ENCODE measurements at places on chromosomes 4 and X. TPM values are rescaled to one million over a fixed set of nuclear protein-coding genes. Genes with fewer than 3 reads are reported as not detected.

GRCh38 chrX:118872102-118872566 lies 48.5 kb downstream of the ZCCHC12 start:
- no peak for DNase-seq

- no peak for DNase-seq
Observed at GRCh38 chr4:185015108-185015507, 3.2 kb upstream of the HELT start.

DNA sequence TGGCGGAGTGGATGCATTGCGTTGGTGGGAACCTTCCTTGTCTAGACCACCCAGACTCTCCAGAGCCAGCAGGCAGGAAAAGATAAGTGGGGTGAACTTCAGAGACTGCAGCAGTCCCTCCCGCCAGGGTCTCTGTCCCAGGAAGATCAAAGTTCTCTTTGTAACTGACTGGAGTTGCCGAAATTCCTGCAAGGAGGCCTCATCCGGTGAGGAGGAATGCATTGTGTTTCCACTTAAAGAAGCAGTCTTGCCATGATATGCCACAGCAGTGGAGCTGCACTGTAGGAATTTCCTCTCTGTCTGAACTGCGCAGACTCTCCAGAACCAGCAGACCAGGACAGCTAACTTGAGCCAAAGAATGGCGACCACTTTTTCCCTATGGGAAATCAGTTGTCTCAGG lies 1190.4 kb downstream of the TECRL start:
- no peak for DNase-seq

GRCh38 chr4:8459867-8460445 lies 19.4 kb downstream of the TRMT44 start:
- no peak for DNase-seq

DNA sequence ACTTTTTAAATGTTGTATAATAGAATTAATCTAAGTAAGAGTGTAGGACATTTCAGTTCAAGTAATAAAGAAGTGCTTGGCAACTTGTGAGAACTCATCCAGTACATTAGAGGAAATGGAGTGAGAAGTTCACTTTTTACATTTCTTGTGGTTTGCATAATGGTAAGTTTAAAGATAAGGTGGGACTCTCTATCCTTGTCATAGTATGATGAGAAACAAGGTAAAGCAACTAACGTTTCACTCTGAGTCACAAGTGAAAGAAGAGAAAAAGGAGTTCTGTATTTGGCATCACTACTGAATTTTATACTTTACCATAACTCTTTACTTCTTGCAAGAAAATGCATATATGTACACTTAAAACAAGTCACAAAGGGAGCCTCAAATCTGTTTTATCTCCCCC lies 219.4 kb downstream of the SLC4A4 start:
- DNase-seq: no peak

- DNase-seq: no peak
Observed at GRCh38 chr4:186700746-186701145, 22.9 kb downstream of the FAT1 start.

GRCh38 chr4:73650250-73650649 lies 30.0 kb upstream of the RASSF6 start:
- DNase-seq: no peak

- DNase-seq: no peak
Observed at GRCh38 chrX:144334577-144334976, 450.7 kb downstream of the UBE2NL start.

DNA sequence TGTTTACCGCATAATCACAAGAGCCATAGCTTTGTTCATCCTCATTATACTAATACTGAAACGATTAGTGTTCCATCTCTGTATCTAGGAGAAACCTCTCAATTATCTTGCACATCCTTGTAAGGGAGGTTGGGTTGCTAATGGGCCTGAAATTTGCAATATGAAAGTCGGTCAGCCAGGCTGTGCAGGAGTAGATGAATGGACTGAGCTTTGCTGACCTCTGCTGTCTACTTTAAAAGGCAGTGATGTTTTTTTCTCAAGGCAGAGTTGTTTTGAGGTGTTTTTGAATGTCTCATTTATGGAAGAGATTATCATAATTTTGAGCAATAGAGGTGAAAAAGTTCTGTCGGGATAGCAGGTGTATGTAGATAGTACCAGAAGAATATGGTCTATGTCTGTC lies 47.9 kb upstream of the LINC00632 start:
- no peak for DNase-seq

- DNase-seq: no peak
Observed at GRCh38 chr4:74317616-74318246, 9.5 kb downstream of the EPGN start.

GRCh38 chrX:38878641-38879340 lies 77.5 kb downstream of the MID1IP1 start:
- no peak for DNase-seq

DNA sequence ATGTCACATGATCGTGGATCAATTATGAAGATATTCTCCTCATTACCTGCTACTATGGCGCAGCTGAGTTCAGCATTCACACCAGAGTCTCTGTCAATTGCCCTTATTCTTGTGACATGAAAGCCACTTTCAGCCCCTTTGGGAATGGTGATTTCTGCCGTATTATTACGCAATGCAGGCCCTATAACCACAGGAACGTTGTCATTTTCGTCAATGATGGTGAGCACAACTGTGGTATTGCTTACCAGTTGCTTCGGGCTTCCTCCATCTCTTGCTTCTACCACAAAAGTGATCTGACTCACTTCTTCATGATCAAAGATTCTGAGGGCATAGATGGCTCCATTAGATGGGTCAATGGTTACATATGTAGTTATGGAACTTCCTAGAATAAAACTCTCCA lies 2.1 kb downstream of the PCDH18 start:
- no peak for DNase-seq

DNA sequence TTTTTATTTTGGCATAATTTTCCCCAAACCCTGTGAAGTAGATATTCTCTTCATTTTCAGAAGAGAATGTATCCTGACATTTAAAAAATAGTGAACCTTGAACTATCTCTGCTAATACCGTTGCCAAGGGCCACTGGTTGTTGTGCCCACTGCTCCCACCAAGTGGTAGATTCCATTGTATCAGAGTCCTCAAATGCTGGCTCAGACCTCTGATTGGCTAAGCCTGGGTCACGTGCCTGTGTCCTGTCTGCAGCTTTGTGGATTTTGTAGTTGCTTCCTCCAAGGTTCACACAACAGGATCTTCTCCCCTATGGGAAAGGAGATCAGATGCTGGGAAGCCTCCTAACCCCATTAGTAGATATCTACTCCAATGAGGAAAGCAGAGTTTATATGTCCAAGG lies 104.8 kb upstream of the CASK start:
- no peak for DNase-seq

GRCh38 chrX:132216806-132217202 lies 2.4 kb downstream of the RAP2C start:
- DNase-seq: no peak

DNA sequence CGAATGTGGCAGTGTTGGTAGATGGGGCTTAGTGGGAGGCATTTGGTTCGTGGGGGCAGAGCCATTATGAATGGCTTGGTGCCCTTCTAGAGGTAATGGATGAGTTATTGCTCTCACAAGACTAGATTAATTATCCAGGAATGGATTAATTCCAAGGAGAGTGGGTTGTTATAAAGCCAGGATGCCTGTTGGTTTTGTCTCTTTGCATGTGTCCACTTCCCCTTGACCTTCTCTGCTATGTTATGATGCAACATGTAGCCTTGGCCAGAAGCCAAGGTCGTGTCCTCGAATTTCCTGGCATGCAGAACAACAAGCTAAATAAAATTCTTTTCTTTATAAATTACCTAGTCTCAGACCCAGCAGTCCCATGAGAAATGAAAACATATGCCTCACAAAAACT lies 111.2 kb upstream of the PLS3 start:
- DNase-seq: peak; percentile 36

DNA sequence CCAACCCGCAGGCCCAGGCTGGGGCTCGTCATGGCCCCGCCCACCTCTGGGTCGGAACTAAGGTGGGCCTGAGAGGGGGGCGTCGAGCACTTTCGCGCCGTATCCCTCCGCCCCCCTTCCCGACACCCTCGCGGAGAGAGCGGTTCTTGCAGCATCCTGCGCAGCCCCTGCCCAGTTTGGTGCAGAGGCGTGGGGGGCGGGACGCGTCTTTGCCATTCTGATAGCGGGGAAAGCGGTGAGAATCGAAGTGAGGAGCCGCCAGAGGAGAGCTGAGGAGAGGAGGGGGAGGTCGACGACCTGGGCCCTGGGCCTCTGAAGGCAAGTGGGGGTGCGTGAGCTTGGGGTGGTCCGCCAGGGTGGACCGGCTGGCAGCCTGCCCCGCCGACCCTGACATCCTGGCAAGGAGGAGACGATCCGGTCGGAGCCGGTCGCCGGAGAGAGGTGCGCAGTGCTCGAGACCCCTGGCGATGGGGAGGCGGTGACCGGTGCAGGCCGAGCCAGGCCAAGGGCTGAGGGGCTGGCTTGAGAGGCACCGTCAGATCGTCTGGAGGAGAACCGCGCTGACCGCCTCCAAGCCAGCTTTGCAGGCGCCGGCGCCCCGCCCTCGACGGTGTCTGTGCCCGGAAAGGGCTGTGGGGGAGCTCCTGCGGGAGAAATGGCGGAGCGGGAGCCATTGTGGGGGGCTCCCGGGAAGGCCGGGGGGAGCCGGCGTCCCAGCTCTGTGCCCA lies 25.5 kb downstream of the GPRASP3 start:
- peak; percentile 28 for DNase-seq

- DNase-seq: no peak
Observed at GRCh38 chr4:8316251-8316771, 46.8 kb downstream of the HTRA3 start.

GRCh38 chr4:182219411-182220056 lies 23.7 kb upstream of the TENM3 start:
- DNase-seq: no peak

DNA sequence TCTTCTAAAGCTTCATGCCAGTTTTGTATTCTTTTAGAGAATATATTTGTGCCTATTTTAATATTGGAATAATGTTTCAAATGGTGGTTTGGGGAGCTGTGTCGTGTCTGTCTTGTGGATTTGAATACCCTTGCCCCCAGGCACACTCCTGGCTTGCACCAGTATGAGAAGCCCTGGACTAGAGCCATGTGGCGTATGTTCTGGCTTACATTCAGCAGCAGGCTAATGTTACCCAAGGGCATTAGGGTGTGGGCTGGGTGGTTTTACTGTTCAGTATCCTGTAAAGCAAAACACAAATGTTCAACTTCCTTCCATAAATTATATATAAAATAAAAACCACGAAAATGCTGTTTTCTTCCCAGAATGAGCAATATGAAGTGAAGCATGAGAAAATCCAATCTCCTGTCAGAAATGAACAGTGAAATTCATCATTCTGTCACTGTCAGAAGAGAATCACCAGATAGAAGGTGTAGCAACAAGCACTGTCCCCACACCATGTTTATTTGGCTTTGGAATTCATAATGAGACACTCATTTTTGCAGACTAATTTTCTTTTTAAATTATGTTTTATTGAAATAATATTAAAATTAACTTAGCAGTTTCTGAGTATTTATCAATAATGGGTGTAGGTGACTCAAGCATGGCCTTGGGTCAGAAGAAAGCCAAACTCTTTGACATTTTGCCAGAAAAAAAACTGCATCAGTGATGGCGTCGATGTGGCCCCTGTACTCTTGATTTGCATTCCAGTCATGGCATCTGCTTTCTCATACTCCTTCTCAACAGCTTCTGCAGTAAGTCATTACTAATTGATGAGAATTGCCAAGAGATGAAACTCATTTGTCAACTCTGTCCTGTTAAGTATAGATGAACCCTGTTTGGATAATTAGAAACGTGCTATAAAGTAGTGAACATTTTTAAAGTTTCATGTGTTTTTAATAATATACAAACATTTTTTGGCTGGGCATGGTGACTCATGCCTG lies 43.8 kb downstream of the WWC2 start:
- DNase-seq: peak; percentile 14

DNA sequence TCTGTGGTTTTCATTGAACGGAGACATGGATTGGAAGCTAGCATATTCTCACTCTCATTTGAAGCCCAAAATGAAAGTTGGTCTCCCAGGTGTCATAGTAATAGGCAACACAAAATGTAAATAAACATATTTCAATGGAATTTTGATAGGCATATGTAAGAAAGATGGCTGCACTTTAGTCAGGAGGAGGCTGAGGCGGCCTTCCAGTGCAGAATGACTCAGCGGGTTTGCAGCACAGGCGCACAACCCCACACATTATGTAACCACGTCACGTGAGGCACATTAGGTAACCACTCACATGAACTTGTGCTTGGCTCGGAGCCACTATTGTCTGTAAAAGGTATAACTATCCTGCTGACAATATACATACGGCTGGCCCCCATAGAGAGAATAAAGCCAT lies 381.7 kb downstream of the GPAT3 start:
- DNase-seq: no peak

- DNase-seq: no peak
Observed at GRCh38 chr4:75180790-75181776, 248.2 kb downstream of the PARM1 start.

The TEX11 gene
- not detected for polyA plus RNA-seq

The RPL9 gene
- 2,188 TPM for polyA plus RNA-seq

The CCNG2 gene
- 78.1 TPM for polyA plus RNA-seq

The IBSP gene
- not detected for polyA plus RNA-seq

The VCX3A gene
- not detected for polyA plus RNA-seq

The NPY2R gene
- polyA plus RNA-seq: 0.05 TPM

The TASL gene
- 0.91 TPM for polyA plus RNA-seq

The MID1 gene
- polyA plus RNA-seq: 24.5 TPM

All from right lung (tissue), 10 donors.